ENCODE measurements at places on chromosomes 3 and 15.

DNA sequence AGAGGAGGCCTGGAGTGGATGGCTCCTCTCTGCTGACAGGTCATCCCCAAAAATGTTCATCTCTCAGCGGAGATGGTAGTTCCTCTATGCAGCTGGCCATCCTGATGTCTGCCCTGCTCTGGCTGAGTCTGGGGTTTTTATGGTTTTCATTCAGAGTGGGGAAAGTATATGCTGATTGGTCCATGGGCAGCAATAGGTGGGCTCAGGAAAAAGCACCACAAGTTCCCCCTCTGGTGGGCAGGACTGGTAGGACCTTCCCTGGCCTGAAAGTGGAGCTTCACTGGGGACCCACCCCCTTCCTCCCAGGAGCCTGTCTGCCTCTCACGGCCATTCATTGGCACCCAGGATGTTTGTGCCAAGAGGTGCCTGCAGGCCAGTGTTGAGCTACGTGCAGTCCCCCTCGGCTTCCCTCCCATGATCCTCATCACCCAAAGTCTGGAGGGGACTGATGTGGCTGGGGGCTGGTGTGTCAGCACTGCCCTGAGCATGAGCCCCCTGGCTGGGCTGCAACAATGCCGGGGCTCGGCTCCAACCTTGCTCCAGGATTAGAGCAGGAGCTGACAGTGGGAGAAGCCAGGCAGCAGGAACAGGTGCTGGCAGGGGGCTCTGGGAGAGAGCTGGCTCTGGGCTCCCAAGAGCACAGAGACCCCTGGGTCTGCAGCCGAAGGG lies 13.1 kb upstream of the BLOC1S6 start:
- peak; percentile 55 for DNase-seq

DNA sequence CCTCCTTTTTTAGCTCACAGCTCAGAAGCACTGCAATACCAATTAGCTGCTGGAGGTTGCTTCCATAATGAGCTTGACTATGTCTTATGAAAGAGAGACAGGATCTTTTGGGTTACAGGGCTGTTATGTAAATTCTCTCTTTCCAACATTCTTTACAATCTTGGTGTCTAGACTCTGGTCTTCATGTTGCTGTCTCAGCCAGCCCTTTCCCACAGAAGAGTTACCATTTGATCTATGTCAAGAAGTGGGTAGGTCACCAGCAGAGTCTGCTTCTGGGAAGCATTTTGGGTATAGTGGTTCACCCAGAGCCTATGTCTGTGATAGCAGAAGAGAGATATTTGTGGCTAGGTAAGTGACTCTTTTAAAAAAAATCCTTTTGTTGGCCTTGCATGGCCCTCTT lies 234.5 kb downstream of the SATB1 start:
- DNase-seq = no peak

- no peak for DNase-seq
These were observed 147.3 kb upstream of the TLE3 start for GRCh38 chr15:70244978-70245542.

DNA sequence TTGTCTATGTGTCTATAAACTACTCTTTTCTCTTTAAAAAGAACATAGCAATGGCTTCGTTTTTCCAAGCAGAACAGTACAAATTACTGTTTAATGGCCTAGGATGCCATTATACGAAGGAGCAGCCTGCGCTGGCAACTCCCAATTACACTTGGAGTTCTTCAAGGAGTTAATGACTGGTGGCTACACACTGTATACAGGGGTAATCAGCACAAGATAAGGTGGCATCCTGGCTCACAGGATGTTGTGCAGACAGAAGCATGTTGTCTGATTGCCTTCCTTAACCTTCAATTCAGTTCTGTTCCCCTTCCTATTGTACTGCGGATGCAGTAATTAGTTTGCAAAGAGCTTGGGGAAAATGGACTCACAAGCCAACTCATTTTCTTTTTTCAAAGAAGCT lies 250.7 kb upstream of the ROBO2 start:
- DNase-seq = no peak

- peak; percentile 39 for DNase-seq
These were observed 93.2 kb upstream of the AGTR1 start for GRCh38 chr3:148604270-148605085.

GRCh38 chr15:68348081-68348480 lies 70.5 kb downstream of the FEM1B start:
- peak; percentile 7 for DNase-seq

- no peak for DNase-seq
These were observed 101.2 kb downstream of the IQSEC1 start for GRCh38 chr3:12972043-12972442.

- no peak for DNase-seq
These were observed 16.6 kb upstream of the RAP2B start for GRCh38 chr3:153145454-153145853.
